ENCODE measurements at places on chromosomes 12 and 14.

- DNase-seq: no peak
Observed at GRCh38 chr12:41302979-41303403, 114.9 kb downstream of the PDZRN4 start.

- no peak for DNase-seq
Observed at GRCh38 chr12:108148521-108149074, 19.5 kb downstream of the WSCD2 start.

GRCh38 chr12:55842681-55843429 lies at the start of gene MMP19:
TSS of gene MMP19 (minus strand) at chr12:55842936. CDS start at chr12:55842830, 106 bp downstream.
- DNase-seq: no peak

- no peak for DNase-seq
Observed at GRCh38 chr14:74804219-74804825, 41.2 kb downstream of the YLPM1 start.

DNA sequence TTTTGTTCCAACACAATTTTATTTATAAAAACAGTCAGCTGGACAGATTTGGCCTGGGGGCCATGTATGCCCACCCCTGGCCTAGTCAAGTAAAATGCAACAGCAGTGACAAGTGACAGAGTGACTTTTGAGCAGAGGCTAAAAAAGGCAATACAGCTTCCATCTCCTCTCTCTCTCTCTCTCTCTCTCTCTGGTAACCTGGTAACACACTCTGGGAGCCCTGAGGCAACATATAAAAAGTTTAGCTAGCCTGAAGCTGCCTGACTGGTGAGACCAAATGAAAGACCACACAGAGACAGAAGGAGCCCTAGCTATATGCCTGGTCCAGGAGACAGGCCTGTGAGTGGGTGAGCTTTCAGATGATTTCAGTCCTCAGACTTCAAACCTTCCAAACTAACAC lies 105.4 kb downstream of the DENND5B start:
- no peak for DNase-seq

GRCh38 chr14:31934767-31935266 lies 142.3 kb upstream of the ARHGAP5 start:
- no peak for DNase-seq

DNA sequence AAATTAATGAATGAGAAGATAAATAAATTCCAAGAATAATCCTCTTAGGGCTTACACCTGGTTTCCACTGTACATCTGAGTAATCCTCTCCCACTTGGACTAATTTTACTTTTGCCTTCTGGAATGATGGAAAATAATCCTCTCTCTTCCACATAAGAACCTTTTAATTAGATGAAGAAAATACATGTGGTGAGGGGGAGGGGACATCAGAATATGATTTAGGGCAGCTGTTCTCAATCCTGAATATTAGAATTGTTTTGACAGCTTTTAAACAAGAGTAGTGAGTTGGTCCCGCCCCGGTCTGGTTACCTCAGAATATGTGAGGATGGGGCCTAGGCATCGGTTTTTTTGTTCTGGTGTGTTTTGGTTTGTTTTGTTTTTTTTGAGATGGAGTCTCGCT lies 51.5 kb downstream of the HECTD4 start:
- no peak for DNase-seq

DNA sequence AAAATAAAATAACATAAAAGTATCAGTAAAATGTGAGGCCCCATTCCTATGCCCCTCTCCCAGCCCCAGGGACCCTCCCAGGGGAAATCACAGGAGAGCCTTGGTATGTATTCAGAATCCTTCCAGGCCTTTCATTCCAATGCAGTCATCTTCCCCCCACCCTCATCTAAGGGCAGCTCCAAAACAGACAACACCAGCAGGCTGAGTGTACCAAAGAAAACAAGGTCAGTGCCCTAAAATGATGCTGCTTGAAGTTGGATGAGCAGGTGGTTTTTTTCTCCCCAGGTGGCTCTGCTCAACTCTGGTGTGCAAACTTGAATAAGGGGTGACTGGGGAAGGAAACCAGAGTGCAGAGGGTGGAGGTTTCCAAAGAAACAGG lies 56.2 kb downstream of the TSPAN9 start:
- no peak for DNase-seq

DNA sequence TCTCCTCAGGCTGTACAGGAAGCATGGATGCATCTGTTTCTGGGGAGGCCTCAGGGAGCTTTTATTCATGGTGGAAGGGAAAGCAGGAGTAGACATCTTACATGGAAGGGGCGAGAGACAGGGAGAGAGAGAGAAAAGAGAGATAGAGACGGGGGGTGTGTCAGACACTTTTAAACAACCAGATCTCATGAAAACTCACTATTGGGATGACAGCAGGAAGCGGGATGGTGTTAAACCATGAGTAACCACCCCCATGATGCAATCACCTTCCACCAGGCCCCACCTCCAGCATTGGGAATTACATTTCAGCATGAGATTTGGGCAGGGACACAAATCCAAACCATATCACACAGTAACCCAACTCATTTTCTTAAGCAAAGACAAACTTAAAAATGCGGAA lies 110.0 kb upstream of the EEA1 start:
- DNase-seq: no peak

DNA sequence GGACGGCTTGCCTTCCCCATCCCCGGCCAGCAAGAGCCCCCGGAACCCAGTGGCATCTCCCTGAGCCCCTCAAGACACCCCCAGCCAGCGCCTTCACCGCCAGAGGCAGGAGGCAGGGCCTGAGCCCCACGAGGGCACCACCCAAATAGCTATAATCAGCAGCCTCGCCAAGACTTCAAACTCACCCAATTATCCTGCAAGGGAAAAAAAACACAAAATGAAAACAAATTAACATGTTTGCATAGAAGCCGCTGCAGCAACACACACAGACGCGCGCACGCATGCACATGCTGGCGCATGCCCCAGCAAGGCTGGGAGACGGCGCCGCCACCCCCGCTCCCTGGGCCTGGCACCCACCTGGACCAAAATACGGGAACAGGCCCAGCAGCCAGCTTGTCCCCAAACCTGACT lies 15.8 kb downstream of the FAM222A start:
- no peak for DNase-seq

- DNase-seq: no peak
Observed at GRCh38 chr12:57112492-57113294, 1.5 kb upstream of the STAT6 start.

DNA sequence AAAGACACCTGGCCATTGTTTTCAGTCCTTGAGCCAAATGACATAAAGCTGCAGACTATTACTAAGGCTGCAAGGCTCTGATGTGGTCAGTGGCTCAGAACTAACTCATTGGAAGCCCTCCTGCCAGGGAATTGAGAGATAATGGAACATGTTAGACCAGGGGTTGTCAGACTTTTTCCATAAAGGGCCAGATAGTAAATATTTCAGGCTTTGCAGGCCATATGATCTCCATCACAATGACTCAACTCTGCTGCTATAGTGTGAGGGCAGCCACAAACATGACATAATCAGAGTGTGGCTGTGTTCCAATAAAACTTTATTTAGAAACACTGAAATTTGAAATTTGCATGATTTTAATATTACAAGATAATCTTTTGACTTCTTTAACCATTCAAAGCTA lies 140.3 kb downstream of the TMEM30B start:
- DNase-seq: no peak

DNA sequence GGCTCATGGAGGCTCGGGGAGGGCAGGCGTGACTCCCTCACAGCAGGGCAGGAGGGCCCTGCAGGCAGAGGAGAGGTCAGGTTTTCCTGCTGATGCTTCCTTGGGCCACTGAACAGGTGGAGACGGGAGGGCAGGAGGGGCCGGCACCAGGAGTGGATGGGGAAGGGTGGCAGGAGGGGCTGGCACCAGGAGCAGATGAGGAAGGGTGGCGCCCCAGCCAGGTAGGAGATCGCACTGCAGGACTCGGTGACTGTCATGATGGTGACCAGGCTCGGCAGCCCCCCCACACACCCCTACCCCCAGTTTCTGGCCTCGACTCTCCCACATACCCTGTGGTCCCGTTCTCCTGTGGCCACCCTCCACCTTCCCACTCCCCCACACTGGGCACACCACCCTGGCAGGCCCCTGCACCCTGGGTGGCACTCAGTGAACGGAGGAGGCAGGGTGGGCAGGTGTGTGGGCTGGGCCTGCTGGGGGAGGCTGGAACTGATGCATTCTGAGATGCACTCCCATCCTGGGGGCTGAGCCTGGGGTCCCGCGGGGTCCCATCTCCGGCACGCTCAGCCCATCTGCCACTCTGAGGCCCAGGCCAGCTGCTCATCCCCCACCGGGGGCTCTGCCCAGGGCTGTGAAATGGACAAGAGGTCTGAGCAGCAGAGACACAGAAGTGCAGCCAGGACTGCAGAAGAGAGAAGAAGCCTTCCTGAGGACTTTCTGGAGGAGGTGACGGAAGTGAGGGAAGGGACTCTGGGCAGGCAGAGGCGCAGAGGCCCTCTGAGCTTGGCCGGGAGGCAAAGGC lies 2.8 kb downstream of the NUDT14 start:
- no peak for DNase-seq

GRCh38 chr14:33737446-33737845 lies 213.4 kb downstream of the EGLN3 start:
- DNase-seq: no peak

DNA sequence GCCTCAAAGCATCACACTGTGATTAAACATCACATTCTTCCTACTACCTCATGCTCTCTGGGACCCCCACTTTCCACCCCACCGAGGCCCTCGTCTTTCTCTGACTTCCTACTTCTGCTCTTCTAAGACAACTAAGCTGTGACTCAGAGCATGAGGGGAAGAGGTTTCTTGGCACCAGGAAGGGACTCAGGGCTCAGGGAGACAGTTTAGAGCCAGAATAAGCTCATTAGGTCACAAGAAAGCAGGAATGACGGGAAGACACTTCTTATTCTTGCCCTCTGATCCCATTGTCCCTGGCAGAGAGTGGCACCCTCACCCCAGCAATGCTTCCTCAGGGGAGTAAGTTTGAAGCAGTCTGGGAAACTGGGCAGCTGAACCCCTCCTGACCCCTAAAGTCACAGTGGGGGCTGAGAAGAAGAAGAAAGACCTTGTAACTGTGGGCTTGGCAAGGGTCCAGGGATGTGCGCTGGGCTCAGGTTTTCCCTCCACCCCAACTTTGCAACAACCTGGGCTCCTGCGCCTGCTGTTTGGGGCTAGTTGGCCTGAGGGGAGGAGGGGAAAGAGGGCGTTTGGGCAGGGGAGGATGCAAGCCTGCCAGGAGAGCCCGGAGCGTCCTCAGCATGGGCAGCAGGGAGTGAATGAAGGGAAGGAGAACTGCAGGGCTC lies 64.6 kb upstream of the ACTN1 start:
- no peak for DNase-seq

- DNase-seq: no peak
Observed at GRCh38 chr12:112380663-112381405, 1.4 kb downstream of the HECTD4 start.

- no peak for DNase-seq
Observed at GRCh38 chr14:103061482-103061976, 4.2 kb upstream of the CDC42BPB start.

DNA sequence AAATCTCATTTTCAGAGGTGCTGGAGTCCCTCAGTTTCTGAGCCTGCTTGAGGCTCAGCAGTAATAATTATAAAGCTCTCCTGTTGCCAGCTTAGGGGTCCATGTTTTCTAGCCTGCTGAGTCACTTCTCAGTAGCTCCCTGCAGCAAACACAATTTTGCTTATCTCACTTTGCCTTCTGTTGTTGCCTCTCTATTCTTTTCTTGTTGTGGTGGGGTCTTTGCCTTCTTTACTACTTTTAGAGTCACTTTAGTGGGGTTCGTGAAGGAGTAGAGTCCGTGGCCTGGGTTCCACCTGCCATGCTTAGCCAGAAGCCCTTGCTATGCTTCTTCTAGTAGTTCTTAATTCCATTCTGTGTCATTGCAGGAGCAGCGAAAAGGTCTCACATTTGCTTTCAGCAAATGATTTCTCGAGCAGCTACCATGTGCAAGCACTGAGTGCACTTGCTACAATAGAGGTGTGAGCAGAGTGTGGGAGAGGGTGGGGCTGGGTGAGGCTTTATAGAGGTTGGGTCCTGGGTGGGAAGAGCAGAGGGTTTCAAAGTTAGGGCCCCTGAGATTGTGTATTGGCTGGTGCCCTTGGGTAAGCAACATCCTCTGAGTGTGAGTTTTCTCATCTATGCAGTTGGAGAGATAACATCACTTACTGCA lies 114.3 kb downstream of the ADCK1 start:
- no peak for DNase-seq

DNA sequence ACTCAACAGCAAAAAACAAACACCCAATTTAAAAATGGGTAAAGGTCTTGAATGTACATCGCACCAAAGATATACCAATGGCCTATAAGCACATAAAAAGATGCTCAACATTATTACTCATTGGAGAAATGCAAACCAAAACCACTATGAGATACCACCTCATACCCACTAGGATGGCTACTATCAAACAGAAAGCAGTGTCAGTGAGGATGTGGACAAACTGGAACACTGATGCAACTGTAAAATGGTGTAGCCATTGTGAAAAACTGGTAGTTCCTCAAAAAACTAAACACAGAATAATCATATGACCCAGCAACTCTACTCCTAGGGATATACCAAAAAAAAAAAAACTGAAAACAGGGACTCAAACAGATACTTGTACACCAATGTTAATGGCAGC lies 49.3 kb downstream of the CDK17 start:
- DNase-seq: no peak

Measured in stimulated activated CD4-positive, alpha-beta T cell treated with anti-CD3 and anti-CD28 coated beads, Interleukin-12 subunit alpha, Interleukin-12 subunit beta, amount 100 ng/mL, for 48 hours (primary cell).